ENCODE measurements at places on chromosomes 4 and X.

DNA sequence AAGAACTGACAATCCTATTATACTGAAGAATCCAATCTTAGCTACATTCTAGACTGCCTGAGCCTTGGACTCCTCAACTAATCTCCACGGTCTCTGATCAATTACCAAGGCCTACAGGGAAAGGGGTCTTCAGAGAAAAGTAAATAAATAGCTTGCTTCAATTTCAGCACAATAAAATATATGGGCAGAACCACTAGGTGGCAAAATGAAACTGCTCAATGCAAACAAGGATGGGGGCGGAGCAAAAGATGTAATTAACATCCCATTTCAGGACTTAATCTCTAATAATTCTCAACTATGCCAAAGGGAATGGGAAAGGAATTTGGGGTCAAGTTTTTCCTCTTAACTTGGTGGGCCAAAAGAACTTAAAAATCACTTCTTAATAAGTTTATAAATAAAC is 78.4 kb upstream of the MAP3K15 start:
- peak; percentile 11 for DNase-seq

DNA sequence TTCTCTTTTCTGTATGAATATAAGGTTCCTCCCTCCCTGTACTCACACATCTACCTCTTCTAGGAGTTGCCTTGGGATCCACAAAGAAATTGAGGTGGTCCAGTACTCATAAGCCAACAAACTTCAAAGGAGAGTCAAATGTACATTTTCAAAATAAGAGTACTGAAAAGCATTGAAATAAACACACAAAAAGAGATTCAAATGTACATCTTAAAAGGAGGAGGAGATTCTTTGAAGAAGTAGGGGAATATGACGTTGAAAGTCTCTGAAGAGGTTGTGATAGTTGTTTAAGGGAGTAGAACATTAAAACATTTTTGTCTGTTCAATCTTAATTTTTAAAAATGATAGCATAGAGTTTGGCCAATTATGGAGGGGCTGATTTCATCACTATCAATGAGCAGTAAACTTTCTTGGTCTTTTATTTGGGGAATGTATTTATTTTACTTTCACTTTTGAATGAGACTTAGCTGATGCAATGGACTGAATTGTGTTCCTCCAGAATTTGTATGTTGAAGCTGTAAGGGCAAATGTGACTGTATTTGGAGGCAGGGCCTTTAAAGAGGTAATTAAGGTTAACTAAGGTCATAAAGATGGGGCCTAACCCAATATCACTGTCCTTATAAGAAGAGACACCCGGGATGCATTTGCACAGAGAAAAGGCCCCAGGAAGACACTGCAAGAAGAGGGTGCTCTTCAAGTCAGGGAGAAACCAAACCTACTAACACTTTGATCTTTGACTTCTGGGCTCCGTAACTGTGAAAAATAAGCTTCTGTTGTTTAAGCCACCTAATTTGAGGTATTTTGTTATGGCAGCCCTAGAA is 226.3 kb upstream of the PGRMC2 start:
- no peak for DNase-seq

DNA sequence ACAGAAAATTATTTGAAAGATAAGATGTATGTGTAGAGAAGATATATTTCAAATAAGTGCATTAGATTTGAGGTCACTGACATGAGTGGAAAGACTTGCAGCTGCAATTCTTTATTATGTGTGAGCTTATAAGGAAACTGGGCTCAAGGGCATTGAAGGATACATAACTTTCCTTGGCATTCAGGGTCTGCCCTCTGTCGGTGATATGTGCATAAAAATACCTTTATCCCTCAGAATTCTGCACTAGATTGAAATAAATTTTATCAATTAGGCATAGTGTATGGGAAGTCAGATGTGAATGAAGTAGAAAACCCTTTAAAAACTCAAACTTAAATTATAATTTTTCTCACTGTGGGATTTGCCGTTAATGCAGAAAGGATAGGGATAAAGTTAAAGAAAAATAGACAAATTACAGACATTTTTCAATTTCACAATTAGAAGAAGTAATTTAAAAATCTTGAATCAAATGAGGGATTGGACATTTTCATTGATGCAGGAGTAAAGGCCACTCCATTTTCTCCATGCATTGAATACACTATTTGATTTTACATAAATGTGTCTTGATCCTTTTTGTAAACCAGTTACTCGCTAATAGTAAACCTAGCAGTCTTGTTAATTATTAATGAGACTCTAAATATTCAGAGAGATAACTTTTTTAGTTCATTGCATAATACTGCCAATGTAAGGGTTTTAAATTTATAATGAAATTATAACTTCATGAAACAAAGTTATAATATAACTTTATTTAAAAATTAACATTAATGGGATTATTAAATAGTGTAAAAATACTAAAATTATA is 21.0 kb upstream of the ETNPPL start:
- no peak for DNase-seq

DNA sequence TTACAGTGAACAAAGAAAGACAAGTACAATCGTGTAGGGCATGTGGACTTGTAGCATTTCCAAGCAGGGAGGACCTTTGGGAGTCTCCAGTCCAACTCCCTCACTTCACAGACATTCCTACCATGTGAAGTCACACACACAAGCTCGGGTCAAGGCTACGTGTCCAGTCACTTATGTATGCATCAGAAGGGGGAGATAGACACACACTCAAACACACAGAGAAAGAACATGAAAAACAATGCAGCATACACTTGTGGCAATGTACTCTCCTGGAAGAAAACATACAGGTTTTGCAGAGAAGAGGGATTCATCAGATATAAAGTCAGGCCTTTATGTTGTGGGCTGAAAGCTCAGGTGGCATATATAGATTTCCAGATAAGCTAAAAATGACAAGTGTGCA is 136.1 kb upstream of the MID1 start:
- no peak for DNase-seq

GRCh38 chr4:20431543-20431951 is 179.8 kb downstream of the SLIT2 start:
- DNase-seq, result no peak

GRCh38 chr4:84547211-84547610 is 35.7 kb upstream of the CDS1 start:
- DNase-seq, result no peak

Data from SHP77 (cell line).